ENCODE measurements at places on chromosomes 7 and 10.
A peak's percentile ranks its signal among the peaks of the same experiment; 100 is the strongest.

- DNase-seq: no peak
These were observed 19.4 kb downstream of the ITGB1 start for GRCh38 chr10:32938554-32939061.

DNA sequence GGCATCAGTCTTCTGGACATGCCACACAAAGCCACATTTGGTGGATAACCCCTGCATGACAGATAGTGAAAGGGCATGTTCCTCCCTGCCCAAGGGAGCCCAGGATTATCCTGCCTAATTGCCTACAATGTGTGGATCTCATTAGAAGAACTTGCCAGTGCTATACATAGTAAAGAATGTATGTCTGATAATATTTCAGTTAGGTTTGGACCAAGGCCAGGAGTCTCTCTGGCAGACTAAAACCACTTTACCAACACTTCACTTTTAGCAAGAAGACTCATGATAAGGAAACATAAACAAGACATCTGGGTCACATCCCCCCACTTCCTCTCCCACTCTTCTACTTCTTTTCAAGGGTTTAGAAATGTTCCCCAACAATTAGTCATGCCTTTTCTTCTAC lies 196.7 kb downstream of the MTERF1 start:
- DNase-seq: peak; percentile 15

DNA sequence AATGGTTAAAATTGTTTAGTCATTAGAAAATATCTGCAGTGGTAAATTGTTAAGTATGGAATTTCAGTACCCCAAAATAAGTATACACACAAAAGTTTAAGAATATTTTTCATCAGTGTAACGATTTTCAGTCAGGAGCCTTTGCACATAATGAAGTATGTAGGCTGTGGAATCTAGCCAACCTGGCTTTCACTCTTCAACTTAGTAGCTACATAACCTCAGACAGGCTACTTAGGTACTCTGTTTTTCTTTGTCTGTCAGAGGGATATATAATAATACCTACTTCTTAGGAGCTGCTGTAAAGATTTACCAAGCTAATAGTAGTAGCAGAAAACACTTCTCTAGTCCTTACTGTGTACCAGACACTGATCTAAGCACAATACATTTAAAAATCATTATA lies 137.5 kb downstream of the ZEB1 start:
- DNase-seq: no peak

GRCh38 chr10:10361301-10361885 lies 656.3 kb upstream of the CELF2 start:
- no peak for DNase-seq

DNA sequence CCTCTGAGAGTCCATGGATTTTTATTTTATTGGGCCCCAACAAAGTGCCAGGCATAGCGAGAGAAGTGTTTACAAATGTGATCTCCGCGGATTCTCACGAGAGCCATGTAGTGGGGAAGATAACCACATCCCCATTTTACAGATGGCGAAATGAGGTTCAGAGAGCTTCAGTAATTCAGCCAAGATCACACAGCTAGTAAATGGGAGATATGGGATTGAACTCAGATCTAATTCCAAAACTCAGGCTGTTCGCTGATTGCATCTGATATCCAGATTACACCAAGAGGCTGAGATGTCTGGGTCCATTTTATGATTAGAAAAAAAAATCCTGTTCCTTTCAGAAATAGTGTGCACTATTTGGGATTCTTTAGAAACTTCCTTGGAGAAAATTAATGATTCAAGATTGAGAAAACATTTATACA lies 1.3 kb downstream of the FAS start:
- DNase-seq: no peak

GRCh38 chr7:92496876-92497275 lies 19.1 kb upstream of the ERVW-1 start:
- DNase-seq: no peak

DNA sequence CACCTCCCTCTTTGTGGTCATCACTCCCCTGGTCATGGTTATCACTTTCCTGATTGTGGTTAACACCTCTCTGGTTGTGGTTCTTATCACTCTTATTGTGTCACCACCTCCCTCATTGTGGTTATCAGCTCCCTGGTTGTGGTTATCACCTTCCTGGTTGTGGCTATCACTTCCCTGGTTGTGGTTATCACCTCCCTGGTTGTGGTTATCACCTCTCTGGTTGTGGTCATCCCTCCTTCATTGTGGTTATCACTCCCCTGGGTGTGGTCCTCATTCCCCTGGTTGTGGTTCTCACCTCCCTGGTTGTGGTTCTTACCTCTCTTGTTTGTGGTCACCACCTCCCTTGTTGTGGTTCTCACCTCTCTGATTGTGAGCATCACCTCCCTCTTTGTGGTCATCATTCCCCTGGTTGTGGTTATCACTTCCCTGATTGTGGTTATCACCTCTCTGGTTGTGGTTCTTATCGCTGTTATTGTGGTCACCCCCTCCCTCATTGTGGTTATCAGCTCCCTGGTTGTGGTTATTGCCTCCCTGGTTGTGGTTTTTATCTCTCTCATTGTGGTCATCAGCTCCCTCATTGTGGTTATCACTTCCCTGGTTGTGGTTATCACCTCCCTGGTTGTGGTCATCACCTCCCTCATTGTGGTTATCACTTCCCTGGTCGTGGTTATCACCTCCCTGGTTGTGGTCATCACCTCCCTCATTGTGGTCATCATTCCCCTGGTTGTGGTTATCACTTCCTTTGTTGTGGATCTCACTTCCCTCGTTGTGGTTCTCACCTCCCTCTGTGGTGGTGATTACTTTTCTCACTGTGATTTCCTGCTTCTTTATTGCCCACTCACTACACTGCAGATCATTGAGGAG lies 106.7 kb downstream of the GPR26 start:
- no peak for DNase-seq

DNA sequence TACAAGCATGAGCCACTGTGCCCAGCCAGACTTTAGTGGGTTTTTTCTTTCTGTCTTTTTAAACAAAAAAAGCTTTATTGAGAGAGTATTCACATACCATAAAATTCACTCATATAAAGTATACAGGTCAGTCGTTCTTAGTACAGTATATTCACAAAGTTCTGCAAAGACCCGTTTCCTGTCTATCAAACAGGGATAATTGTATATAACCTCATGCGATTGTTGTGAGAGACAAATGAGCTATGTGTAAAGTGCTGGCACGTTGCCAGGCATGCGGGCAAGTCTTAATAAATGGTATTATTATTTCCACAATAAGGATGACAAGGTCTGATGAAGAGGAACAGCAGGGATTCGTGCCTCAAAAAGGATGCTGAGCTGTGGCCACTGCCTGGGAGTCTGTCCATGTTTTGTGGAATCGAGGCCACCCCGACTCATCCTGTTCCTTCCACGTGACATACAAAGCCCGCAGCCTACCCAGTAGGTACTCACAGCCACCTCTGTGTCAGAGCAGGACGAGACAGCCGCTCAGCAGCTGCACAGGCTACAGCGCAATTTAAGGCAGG lies 51.6 kb downstream of the SMKR1 start:
- DNase-seq: no peak

- DNase-seq: no peak
These were observed 160.0 kb upstream of the ANK3 start for GRCh38 chr10:60549686-60550085.

DNA sequence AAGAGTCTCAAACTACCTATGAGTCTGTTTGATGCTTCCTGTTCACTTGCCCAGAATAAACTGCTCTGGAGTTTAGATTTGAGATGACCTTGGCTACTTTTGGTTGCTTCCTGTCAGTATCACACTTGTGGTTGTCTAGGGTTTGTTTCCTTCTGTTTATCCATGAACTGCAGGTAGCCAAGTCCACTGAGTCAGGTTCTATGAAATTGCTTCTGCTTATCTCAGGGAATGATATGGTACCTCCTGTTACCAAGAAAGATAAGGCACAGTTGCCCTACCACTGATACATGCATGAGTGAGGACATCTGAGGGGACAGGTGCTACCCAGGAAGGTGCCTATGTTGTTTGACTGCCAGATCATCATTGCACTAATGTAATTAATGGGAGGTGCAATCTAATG lies 15.8 kb upstream of the EEPD1 start:
- DNase-seq: no peak
